ENCODE measurements at places on chromosomes 13 and 19.
A peak's percentile ranks its signal among the peaks of the same experiment; 100 is the strongest.

- DNase-seq, result no peak
These were observed 134.4 kb downstream of the DNAJC15 start for GRCh38 chr13:43157796-43158195.

GRCh38 chr13:99391781-99392469, 84.7 kb upstream of the GPR183 start:
- no peak for DNase-seq

DNA sequence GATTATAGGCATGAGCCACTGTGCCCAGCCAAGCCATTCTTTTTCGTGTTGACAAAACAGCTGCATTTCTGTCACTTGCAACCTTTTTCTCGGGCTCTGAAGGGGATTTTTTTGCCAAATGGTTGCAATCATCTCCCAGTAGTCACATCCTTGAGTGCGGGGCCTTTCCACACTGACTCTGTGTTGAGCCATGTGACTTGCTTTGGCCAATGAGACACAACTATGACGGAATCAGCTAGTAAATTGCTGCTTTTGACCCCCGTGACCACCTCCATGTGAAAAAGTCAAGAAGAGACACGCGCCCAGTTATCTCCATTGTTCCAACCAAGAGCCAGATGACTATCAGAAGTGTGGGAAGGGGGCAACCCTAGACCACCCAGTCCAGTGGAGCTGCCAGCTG, 18.3 kb downstream of the NPHS1 start:
- DNase-seq, result no peak

- DNase-seq, result peak; percentile 70
These were observed 670 bp downstream of the MAP2K7 start for GRCh38 chr19:7904074-7905020.

GRCh38 chr19:55166530-55167268, at the start of gene DNAAF3:
TSS of gene DNAAF3 (minus strand) at chr19:55166613. CDS start at chr19:55166413, 200 bp downstream.
- peak; percentile 78 for DNase-seq

- DNase-seq, result no peak
These were observed 242.7 kb upstream of the HTR2A start for GRCh38 chr13:47139519-47139918.

- no peak for DNase-seq
These were observed 1181.3 kb downstream of the SLITRK1 start for GRCh38 chr13:82701020-82701419.

DNA sequence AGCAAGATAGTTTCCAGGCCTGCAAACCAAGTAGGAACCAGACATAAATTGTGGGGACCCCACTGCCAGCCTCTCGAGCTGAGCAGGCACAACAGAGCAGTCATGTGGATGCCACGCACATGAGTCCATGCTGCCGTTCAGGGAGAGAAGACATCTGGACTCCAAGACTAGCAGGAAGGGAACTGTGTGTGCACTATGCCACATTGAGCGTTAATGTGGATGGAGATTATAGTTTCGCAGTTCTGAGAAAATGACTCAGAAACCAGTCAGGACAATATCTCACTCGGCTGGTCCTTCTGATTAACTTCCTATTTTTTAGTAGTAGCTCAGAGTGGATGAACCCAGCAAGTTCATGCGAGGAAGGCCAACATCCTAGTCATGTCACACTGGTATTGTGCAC, 124.9 kb downstream of the CRYL1 start:
- no peak for DNase-seq

GRCh38 chr13:108214441-108215271, 680 bp downstream of the LIG4 start:
- peak; percentile 20 for DNase-seq

- DNase-seq, result no peak
These were observed 533.5 kb upstream of the KLF12 start for GRCh38 chr13:74667656-74668203.

GRCh38 chr13:41259875-41260501, 3.4 kb downstream of the MTRF1 start:
- DNase-seq, result no peak

GRCh38 chr19:291006-291521, at the start of gene PLPP2:
TSS of gene PLPP2 (minus strand) at chr19:291403. CDS start at chr19:291336, 67 bp downstream.
- no peak for DNase-seq

DNA sequence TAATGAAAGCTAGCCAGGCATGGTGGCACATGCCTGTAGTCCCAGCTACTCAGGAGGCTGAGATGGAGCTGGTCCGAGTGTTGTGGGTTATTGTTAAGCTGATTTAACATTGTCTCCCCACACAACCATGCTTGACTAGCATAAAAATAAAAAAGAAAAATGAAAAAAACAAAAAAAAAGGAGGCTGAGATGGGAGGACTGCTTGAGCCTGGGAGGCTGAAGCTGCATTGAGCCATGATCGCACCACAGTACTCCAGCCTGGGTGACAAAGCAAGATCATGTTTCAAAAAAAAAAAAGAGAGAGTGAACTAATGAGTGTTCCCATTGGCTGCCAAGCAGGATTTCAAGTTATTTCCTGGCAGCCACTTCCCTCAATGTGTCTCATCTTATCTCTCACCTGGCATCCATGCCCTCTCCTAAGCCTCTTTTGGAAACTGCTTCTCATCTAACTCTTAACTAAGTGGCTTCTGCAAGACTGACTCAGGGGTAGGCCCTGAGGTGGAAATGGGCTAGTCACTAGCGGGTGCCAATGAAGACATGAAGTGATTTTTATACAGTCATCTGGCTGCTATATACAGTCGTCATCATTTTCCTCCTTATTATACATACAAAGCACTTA, 4.9 kb downstream of the THAP8 start:
- DNase-seq, result no peak

- DNase-seq, result no peak
These were observed 226.4 kb downstream of the COG6 start for GRCh38 chr13:39881887-39882286.

GRCh38 chr13:73960474-73960873, 173.7 kb downstream of the KLF12 start:
- DNase-seq, result no peak

GRCh38 chr19:32537580-32537979, 43.4 kb upstream of the PDCD5 start:
- no peak for DNase-seq

DNA sequence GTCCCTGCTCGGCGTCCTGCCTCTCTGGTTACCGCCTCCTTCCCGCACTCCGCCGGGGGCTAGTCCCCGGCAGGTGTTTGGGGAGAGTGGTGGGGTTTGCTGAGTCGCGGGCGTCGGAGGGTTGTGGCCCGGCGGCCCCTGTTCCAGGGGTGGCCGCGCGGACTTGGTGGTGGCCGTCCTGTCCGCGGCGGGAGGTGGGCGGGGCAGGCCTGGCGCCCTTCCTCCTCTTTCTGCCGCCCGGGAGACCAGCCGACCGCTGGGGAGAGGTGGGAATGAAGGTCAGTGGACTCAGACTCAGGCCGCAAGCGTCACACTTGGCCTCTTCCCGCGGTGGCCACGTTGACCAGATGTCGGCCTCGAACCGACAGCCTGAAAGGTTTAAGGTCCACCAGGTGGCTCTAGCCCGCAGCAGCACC, 61.8 kb downstream of the ZNF723 start:
- no peak for DNase-seq

GRCh38 chr19:2775556-2776430, 7.3 kb downstream of the SGTA start:
- peak; percentile 82 for DNase-seq

- DNase-seq, result no peak
These were observed 648.8 kb upstream of the SPRY2 start for GRCh38 chr13:80989747-80990146.

DNA sequence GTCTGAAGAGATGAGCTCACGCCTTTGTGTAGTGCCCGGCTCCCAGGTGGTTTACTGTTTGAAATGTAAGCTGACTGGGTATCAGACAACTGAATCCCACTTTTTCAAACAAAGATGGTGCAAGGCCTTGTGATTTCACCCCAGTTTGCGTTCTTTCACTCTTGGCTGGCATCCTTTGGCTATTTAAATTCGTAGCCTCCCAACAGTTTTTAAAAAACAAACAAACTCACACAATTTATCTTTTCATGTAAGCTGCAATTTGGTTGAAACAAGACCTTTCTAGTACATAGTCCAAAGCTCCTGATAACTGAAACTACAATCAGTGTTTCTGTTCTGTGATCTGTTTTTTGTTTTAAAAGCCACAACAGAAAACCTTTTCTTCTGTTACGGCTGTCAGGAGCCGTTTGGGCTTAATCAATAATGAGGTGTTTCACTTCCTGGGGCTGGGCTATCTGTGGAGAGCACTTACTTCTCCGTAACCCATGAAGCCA, 65.1 kb upstream of the NPAS1 start:
- no peak for DNase-seq

- DNase-seq, result no peak
These were observed 17.8 kb downstream of the LMTK3 start for GRCh38 chr19:48493718-48494401.

DNA sequence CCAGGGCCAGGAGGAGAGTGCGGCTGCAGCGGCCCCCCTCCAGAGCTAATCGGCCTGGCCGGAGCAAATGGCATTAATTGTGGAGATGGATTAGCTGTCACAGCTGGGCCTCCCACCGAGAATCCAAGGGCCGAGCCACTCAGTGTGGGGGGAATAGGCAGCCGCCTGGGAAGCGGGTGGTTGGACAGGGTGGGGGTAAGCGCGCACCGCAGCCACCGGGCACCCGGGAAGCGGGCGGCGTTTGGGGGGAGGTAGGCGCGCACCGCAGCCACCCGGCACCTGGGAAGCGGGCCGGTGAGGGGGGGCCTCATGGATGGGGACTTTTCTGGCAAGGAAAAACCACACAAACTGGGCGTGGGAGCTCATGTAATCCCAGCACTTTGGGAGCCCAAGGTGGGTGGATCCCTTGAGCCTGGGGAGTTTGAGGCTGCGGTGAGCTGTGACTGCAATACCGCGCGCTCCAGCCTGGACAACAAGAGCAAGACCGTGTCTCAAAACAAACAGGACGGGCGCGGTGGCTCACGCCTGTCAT, 9.7 kb downstream of the R3HDM4 start:
- DNase-seq, result no peak

GRCh38 chr13:94323764-94324758, 155.4 kb downstream of the DCT start:
- no peak for DNase-seq

DNA sequence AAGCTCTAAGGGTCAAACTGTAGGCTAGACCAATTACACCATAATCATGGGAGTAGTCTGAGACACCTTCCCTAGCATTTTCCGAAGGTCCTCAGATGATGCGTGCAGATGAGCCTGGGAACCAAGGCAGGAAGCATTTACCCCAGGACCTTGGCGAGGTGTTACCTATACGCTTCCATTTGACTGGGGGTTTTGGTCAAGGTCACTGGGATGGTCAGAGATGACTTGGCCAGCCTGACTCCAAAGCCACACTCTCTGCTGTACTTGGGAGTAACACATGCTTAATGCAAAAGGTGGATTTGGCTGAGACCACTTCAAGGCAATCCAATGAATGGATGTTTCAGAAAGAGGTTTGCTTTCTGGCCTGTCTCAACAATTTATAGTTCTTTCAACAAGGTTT, 98.9 kb upstream of the IRS2 start:
- no peak for DNase-seq

- no peak for DNase-seq
These were observed 144.8 kb downstream of the LIG4 start for GRCh38 chr13:108070491-108070890.

- DNase-seq, result no peak
These were observed 33.8 kb downstream of the TSC22D1 start for GRCh38 chr13:44542361-44542760.

DNA sequence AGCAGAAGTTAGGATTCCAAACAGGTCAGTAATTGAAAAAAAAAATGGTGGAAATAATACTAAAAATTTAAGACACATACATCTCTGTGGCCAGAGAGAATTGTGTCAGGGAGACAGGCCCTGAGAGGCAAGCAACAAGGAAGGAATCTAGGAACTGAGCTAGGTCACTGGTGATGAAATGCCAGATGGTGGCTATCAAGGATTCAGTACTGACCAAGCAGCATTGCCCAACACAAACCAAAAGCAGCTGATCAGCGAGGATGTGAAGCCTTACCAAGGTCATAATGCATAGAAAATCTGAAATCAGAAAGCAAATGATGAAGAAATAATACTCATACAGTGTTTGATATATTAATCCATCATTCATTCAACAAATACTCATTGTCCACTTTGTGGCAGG, 905.0 kb downstream of the GPC5 start:
- DNase-seq, result no peak

DNA sequence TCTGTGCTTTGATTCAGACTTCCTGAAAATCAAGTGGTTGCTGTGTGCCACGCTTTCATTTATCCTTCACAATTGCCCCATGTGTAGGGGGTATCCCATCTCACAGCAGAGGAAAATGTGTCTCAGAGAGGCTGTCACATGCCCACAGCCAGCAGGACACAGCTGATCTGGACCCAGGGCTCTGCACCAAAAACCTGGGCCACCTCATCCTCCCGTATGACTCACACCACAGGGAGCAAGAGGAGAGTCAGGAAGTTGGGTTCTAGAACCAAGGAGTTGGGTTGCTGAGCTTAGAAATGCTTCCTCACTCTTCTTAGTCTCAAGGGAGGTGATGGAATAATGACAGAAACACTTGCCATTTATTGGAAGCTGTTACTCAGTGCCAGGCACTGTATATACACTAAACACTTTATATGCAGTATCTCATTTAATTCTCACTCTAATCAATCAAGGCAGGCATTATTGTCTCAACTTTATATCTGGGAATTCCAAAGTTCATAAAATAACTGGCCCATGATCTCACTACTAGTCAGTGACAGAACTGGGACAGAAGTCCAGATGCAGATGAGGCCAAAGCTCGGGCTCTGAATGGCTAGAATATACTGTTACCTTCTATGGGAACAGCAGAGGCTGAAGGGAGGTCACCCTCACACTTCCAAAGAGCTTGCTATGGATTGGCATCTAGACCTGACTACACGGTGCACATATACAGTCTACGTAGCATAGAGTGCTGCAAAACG, 47.7 kb upstream of the ATP12A start:
- no peak for DNase-seq

DNA sequence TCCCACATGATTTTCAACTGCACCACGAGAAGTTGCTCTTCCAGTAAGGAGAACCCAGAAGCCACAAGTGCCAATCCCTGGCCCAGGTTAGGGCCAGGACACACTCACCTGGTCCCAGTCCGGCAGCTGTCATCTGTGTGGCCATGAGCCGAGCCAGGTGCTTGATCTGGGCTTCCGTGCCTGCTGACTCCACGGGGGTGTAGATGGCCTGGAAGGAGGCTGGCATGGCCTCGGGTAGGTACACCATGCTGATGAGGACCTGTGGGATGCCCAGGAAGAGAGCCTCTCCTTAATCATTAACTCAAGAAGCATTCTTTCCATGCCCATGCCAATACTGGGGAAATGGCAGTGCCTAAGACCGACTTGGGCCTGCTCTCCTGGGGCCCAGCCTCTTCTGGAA, 19.9 kb upstream of the RSPH6A start:
- DNase-seq, result no peak

Measured in stimulated activated naive CD8-positive, alpha-beta T cell treated with anti-CD3 and anti-CD28 coated beads, Interleukin-15, Interleukin-2, amounts not matched to agents 100 U/mL and 50 U/mL, for 24 hours (primary cell).